ENCODE measurements at places on chromosomes 6 and 20.
A peak's percentile ranks its signal among the peaks of the same experiment; 100 is the strongest.

DNA sequence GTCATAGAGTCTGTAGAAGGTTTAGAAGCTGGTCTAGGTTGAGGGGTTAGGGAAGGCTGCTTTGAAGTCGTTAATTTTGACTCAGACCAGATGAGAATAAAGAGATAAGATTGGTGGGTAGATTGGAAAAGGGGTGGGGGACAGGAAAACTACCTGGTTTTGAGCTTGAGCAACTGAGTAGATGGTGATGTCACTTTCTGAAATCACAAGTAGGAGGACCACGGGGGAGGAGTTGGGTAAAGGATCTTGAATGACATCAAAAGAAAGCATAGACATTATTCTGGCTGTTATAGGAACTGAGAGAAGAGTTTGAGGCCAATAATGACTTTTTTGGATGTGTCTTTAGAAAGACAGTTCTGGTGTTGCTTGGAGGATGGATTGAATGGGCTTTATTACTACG is 4.1 kb upstream of the COL9A1 start:
- DNase-seq = no peak

DNA sequence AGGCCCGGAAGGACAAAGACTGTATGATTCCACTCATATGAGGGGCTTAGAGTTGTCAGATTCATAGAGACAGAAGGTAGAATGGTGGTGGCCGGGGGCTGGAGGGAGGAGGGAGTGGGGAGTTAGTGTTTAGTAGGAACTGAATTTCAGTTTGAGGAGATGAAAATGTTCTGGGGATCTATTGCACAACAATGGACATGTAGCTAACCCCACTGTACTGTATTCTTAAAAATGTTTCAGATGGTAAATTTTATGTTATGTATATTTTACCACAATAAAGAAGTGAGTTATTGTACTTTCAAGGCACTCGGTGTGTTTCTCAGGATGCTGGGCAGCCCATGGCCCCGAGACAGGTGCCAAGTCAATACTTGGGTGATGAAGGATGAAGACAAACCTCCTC is 25.4 kb downstream of the MAS1 start:
- no peak for DNase-seq

DNA sequence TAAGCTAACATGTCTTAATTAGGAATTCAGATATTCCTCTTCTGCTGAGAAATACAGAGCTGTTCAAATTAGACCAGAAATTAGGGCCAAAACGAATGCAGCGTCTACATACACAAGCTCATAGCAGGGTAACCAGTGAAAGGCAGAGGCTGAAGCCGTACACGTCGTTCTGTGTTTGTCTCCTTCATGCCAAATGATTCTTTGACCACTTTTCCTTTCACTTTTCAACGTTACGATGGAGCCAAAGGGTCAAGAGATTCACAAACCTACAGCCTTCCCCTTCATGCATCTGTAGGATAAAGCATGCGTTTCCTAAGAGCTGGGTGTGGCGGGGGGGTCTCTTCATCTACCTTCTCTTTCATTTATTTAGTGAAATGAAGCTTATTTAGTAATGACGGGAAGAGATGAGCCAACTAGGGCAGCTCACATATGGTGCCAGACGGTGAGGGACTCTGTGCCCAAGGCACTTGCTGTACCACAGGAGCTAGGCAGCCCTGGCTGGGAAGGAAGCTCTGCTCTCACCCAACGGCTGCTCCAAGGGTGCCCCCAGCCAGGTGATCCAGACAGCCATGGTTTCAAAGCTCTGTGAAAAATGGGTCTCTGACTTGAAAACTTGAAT is 178.0 kb downstream of the ATXN1 start:
- DNase-seq = no peak

GRCh38 chr6:91181416-91181815 is 594.5 kb upstream of the MAP3K7 start:
- DNase-seq = no peak

GRCh38 chr20:44776980-44777379 is 31.3 kb downstream of the KCNK15 start:
- no peak for DNase-seq

DNA sequence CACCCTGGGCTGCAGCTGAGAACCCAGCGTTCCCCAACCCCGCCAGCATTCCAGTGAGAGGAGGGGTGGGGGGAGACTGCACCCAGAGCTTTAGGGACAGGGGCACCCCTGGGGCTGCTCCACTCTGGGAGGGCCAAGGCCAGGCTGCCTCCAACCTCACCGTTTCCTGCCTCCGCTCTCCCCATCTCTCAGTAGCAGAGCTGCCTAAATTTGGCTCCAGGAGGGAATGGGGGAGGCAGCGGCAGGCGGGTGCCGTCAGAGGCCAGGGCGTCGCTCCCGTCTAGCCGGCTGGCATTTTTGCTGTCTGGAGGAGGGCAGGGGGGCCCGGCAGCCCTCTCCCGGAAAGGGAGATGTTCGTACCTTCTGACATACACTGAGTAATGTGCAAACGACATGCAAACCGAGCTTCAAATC is 46.6 kb downstream of the NOL4L start:
- peak; percentile 57 for DNase-seq

GRCh38 chr6:73766040-73766439 is 70.0 kb downstream of the CD109 start:
- DNase-seq = no peak

- no peak for DNase-seq
Measured at GRCh38 chr20:11338496-11339306, 579.0 kb upstream of the BTBD3 start.

GRCh38 chr6:55868771-55869479 is 6.5 kb downstream of the BMP5 start:
- no peak for DNase-seq

DNA sequence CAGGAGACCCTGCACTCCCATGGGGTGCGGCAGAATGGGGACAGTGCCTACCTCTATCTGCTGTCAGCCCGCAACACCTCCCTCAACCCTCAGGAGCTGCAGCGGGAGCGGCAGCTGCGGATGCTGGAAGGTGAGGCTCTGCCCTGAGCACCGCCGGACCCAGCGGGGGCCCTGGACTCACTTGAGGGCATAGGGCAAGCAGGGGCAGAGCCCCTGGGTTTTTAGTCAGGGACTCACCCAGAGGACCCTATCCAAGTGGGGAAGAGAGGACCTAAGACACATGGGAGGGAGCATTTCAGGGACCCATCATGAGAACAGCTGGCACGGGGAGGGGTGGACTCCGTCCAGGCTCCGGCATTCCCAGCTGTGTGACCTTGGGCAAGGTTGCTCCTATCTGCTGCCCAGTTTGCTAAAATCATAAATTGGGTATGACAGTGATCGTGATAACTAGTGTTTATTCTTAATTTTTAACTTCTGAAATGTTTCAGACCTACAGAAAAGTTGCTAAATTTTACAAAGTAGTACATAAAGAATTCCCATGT is 9.8 kb downstream of the RBCK1 start:
- DNase-seq = no peak

- no peak for DNase-seq
Measured at GRCh38 chr20:50194422-50194830, 3.8 kb downstream of the CEBPB start.

GRCh38 chr20:17688965-17689364 is 6.9 kb upstream of the RRBP1 start:
- no peak for DNase-seq

DNA sequence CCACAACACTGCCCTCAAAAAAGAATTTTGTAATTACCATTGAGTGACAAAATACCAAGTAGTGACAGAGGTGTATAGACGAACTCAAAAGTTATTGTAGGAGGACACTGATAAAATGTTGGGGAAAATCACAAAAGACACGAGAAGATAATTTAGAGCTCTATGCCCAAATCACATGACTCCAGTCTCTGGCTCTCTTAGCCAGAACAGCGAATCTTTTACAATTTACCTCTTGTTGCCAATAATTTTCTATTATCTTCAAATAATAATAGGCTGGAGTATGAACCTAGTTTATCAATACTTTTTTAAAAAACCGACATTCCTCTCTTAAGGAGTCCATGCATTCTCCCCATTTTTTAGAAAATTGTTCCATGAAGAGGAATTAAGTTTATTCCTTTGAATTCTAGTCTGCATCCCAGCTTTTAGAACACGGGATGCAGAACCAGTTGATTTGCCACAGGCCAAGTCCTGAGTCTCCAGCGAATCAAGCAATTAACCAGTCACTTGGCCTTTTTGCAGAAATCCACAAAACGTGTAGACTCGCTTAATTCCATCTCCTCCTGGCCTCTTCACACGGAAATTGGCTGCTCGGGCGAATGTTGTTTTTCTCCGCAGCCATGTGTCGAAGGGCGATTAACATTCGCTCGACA is 507 bp upstream of the RIPPLY2 start:
- DNase-seq = no peak

- DNase-seq = no peak
Measured at GRCh38 chr6:43426928-43427405, 374 bp upstream of the ABCC10 start.

GRCh38 chr6:303948-304558 is 11.8 kb downstream of the DUSP22 start:
- DNase-seq = no peak

- DNase-seq = peak; percentile 39
Measured at GRCh38 chr6:35317483-35318195, 20.0 kb downstream of the DEF6 start.
